Activated naive CD4-positive, alpha-beta T cell treated with anti-CD3 and anti-CD28 coated beads for 36 hours (primary cell): ENCODE measurements at places on chromosomes 7 and 10. TPM values are rescaled to one million over a fixed set of nuclear protein-coding genes. Genes with fewer than 3 reads are reported as not detected.

GRCh38 chr7:4861673-4862072 is at the start of gene PAPOLB:
Gene PAPOLB, minus strand, starts transcription at chr7:4862030. Its CDS starts 220 bp downstream, at chr7:4861810.
- no peak within 1 kb of the TSS for H3K27ac ChIP-seq
- peak within 1 kb of the TSS; percentile 7 for H3K4me3 ChIP-seq
- peaks cover 2% of the 10 kb centered on the region for H3K4me1 ChIP-seq
- peak; percentile 16 for DNase-seq
- no peaks in the 10 kb centered on the region for H3K36me3 ChIP-seq

AMPH gene
- 0.07 TPM for total RNA-seq

GRCh38 chr10:119270762-119271366 is 63.5 kb downstream of the GRK5 start:
- no peaks in the 10 kb centered on the region for H3K27me3 ChIP-seq
- H3K36me3 ChIP-seq, result peaks cover 4% of the 10 kb centered on the region
- H3K4me3 ChIP-seq, result peak overlapping the region; percentile 24
- H3K27ac ChIP-seq, result no peak overlapping the region
- peak; percentile 62 for DNase-seq

KIF5B gene
- 67.8 TPM for total RNA-seq
